Stimulated activated CD4-positive, alpha-beta T cell treated with anti-CD3 and anti-CD28 coated beads, Interleukin-12 subunit alpha, Interleukin-12 subunit beta, amount 100 ng/mL, for 24 hours (primary cell): ENCODE measurements at places on chromosomes 2 and 18.

- DNase-seq: no peak
Measured at GRCh38 chr2:65227020-65227455, 593 bp upstream of the ACTR2 start.

DNA sequence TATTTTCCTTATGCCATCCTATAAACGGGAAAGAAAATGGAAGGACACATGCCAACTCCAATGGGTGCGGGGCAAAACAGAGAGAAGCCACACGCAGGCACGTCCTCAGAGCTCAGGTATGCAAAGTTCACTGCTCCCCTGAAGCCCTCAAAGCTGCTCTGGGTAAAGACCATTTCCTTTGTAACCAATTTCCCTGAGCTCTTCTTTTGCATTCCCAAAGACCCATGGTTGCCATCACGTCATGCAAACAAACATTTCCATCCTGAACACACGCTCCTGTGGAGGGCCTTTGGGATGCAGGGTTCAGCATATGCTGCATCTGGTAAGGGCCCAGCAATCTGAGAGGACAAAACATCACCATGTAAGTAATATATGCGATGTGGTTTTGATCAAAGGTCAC, 69.4 kb downstream of the EMILIN2 start:
- no peak for DNase-seq

DNA sequence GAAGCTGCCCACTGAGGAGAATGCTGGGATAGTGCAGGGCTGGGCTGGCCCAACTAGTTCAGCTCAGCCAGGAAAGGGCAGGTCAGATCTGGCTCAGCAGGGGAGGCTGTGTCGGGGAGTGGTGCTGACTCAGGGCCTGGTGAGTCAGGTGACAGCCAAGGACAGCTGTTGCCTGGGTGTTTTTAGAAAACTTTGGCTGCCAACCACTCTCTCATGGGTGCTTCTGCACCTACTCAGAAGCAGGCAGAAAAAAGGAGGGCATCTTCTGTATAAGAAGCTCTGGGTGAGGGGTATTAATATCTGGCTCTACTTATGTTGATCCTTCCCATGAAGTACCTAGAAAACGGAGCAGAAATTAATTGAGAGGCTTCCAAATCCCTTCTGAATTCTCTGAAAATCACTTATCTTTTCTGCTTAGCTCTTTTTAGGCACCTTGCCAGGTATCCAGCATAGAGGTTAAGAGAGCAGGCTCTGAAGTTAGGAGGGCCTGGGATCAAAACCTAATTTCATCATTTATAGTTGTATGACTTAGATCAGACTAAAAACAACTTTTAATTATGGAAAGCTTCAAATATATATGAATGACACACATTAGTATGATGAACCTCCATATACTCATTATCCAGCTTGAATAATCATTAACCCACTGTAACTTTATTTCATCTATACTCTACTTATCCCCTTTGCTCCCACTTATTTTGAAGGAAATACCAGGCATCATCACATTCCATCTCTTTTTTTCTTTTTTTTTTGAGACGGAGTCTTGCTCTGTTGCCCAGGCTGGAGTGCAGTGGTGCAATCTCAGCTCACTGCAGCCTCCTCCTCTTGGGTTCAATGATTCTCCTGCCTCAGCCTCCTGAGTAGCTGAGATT, 15.5 kb upstream of the RAB10 start:
- peak; percentile 7 for DNase-seq

- DNase-seq: no peak
Measured at GRCh38 chr2:233367586-233367985, 13.3 kb downstream of the DGKD start.

DNA sequence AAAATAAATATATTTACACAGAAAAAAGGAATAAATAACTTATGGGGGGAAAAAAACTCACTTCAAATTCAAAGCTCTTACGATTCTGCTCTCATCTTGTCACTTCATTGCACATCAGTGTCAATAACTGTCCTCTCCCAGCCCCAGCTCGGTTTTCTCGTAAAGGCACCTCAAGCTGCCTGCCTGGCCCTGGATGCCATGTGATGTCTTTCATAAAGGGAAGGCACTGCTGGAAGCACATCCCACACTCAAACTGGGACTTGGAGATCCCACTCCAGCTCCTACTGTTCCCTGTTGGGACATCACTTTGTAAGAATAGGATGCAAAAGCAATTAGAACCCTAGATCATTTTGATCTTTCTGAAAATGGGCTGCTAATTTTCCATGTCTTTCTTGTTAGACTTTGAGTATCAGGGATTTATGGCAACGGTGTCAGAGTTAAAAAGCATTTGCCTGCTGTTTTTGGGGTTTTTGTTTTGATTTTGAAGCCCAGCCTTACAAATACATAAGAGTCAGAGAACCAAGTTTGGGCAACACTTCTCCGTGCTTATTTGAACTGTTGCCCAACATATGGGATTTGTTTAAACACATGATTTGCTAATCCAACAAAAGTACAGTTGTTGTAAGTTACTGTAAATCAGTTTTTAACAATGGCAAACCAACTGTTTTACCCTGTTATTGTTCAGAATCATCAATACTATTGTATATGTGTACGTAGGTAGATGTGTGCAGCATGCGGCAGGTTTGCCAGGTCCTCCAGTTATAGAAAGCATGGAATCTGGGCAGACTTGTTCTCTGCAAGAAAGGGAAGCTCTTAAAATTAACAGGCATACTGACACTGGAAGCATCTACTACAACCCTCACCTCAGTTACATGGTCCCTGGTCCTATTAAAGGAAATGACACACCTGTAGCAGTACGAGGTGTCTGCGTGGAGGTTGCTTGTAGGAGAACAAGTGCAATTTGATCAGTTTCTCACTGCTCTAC, 20.6 kb downstream of the SERTAD2 start:
- DNase-seq: no peak

DNA sequence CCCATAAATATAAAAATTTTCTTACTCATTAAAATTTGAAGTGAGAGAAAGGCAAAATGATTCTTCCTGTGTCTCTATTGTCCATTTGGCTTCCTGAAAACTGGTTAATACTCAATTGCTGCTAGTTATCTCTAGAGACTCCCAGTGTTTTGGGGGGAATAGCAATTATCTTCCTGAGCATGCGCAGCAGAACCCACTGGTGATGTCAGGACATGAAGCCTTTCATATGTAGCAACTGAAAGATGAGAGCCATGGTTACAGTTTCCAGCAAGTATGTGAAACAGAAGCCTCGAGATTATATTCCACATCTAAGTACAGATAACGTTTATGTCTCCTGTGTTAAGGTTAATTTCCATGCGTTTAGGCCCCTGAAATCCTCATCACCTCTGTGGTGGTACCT, 254.3 kb upstream of the FIGN start:
- no peak for DNase-seq

- DNase-seq: no peak
Measured at GRCh38 chr18:53739700-53740099, 484.8 kb downstream of the MBD2 start.

DNA sequence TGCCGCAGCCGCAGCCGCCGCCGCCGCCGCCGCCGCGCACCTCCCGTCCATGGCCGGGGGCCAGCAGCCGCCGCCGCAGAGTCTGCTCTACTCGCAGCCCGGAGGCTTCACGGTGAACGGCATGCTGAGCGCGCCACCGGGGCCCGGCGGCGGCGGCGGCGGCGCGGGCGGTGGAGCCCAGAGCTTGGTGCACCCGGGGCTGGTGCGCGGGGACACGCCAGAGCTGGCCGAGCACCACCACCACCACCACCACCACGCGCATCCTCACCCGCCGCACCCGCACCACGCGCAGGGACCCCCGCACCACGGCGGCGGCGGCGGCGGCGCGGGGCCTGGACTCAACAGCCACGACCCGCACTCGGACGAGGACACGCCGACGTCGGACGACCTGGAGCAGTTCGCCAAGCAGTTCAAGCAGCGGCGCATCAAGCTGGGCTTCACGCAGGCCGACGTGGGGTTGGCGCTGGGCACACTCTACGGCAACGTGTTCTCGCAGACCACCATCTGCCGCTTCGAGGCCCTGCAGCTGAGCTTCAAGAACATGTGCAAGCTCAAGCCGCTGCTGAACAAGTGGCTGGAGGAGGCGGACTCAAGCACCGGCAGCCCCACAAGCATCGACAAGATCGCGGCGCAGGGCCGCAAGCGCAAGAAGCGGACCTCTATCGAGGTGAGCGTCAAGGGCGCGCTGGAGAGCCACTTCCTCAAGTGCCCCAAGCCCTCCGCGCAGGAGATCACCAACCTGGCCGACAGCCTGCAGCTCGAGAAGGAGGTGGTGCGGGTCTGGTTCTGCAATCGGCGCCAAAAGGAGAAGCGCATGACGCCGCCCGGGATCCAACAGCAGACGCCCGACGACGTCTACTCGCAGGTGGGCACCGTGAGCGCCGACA, 2.4 kb downstream of the POU3F3 start:
- DNase-seq: no peak

- DNase-seq: no peak
Measured at GRCh38 chr2:227595797-227596196, 2.9 kb upstream of the SCYGR2 start.

DNA sequence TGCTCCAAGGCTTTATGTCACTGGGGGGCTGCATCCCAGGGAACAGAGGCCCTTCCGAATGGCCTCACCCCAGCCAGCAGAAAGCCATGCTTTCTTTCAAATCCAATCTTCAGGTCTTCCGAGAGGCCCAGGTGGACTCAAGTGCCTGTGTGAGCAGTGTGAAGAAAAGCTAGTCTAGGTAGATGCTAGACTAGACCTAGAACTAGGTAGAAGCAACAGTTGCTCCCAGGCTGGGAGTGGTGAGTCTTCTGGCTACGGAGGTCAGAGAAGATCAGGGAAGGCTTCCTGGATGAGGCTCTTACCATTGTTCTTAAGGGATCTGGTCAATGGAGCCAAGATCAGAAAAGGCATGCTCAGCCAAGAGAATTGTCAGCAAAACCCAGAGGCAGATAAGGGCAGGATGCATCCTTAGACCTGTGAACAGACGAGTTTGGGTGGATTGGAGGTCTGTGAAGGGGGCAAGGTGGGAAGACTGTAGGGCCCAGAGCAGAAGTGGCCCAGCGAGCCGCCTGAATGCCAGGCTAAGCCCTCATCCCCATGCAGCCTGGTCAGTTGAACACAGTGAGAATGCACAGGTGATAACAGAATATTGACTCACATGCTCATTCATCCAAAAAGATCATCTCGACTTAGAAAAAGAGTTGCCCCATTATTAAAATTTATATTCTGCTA, 110.8 kb downstream of the SMAD7 start:
- DNase-seq: no peak

DNA sequence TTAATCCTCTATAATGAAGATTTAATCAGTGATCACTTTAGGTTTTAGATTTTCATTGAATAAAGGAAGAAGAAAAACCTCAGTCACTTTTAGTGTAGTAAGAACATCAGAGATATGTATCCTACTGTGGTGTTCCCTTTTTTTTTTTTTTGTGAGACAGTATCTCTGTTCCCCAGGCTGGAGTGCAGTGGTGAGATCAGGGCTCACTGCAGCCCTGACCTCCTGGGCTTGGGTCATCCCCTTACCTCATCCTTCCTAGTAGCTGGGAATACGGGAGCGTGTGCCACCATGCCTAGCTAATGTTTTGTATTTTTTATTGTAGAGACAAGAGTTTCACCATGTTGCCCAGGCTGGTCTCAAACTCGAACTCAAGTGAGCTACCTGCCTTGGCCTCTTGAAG, 5.1 kb downstream of the SLC39A10 start:
- DNase-seq: no peak

DNA sequence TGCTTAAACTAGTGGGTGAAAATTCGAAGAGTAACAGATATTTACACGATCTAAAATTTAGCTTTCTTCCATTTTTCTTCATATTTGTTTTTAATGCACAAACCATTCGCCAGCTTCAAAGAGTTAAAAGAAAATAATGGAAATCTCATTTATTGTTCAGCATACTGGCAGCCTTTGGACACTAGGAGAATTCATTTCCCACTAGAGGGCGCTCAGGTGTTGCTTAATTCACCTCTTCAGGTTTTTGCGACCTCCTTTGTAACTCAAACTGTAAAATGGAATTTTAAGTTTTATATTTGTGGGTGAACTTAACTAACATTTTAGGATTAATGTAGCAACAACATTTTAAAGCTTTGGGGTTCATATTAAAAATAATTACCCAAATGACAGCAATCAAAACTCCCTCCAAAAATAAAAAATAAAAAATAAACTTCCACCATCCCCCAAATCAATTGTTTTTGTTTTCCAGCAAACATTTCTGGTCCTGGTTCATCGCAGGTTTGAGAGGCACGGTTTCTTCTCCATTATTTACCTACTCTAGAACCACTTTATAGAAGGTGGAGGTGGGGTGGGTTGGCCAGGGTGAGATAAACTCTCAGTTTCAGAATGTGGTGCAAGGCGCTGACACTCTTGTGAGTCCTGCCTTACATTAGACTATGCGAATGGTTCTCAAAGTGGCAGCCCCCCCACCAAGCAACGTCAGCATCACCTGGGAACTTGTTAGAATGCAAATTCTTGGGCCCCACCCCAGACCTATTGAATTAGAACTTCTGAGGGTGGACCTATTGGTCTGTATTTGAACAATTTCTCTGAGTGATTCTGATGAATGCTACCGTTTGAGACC, 24.7 kb upstream of the PNPT1 start:
- peak; percentile 23 for DNase-seq

DNA sequence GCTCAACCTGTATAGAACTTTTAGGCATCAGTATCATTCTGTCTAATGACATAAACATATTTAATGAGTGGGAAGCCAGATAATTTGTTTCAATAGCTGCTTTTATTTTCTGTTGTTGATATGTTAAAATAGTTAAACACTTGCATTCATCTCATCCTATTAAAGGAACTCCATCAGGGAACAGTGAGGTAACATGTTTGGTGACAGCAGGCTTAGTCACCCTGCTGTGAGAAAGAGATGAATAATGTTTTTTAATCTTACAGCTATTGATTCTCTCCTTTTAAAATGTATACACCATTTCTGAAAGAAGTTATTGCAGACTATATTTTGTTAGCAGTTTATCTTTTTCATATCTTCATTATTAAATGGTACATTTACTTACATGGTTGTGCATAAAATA, 123.3 kb upstream of the CWC22 start:
- no peak for DNase-seq

DNA sequence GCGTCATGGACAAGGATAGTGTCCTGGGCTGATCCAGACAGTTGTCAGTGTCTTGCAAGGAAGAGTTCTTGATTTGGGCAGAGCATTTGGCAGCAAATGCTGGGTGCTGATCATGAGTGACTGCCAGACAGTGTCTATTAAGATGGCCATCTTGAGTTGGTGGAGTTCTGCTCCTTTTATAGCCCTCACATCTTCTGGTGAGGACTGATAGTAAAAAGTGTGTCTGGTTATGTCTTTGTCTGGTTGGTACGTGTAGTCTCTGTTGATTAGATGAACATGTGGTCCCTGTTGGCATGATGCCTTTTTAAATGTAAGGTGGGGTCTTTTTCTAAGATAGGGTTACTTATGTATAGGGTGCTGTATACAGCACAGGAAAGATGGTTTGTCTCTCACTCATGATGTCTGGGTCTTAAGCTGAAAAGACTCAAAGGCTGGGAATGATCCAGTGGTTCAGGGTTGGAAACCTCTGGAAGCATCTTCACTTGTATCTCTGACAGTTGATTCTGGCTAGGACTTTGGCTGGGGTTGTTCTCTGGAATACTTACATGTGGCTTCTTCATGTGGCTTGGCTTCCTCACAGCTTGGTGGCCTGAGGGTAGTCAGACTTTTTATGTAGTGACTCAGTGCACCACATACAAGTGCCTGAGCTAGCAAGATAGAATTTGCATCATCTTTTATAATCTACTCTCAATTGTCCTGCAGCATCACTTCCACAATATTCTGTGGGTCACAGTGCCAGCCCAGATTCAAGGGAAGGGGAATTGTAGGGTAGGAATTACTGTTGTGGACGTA, 11.8 kb downstream of the MTX2 start:
- no peak for DNase-seq
